ENCODE measurements at places on chromosomes 2 and 18.
A peak's percentile ranks its signal among the peaks of the same experiment; 100 is the strongest.

DNA sequence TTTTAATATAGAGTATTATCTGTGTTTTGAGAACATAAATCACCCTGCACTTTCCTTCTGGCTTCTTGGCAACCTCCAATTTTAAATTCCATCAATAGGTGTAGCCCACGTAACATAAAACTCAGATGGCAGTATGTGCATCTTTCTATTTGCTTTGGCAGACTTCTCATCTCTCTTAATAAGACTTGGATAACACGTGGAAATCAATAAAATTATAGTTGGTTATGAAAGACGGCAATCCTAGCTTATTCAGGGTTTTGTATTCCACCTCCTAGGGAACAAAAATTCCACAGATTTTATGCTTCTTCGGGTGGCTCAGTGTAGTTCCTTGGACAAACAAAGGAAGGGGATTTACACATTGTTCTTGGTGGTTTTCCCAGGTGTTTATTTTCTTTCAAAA is 299.3 kb downstream of the RND3 start:
- DNase-seq: peak; percentile 43

- peak; percentile 35 for DNase-seq
These were observed 158.9 kb downstream of the NEB start for GRCh38 chr2:151575338-151575737.

GRCh38 chr2:155825876-155826275 is 506.6 kb downstream of the NR4A2 start:
- DNase-seq: no peak

- no peak for DNase-seq
These were observed 710 bp downstream of the DUSP19 start for GRCh38 chr2:183079139-183079775.

GRCh38 chr18:44823782-44824181 is 143.1 kb downstream of the SETBP1 start:
- peak; percentile 25 for DNase-seq

GRCh38 chr18:79951545-79952455 is at the start of gene SLC66A2:
TSS of gene SLC66A2 (minus strand) at chr18:79951653. CDS start at chr18:79950926, 727 bp downstream.
- DNase-seq: peak; percentile 41

GRCh38 chr2:134362740-134363139 is 108.9 kb downstream of the MGAT5 start:
- DNase-seq: no peak

DNA sequence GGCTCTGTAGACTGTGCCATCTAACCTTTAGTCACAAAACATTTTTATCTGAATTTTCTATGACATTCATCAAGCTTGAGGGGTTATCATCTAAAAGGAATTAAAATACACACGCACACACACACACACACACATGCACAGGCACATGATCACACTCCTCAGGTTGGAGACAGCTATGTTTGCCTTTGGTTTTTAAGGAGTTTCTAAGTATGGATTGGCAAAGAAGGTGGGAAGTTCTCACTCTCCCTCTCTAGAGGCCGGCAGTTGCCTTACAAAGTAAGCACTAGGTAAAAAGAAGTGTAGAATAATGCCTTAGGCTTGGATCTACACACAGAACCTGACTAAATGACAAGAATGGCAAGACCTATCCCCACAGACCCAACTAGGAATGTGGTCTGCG is 437.1 kb downstream of the ZEB2 start:
- DNase-seq: no peak

DNA sequence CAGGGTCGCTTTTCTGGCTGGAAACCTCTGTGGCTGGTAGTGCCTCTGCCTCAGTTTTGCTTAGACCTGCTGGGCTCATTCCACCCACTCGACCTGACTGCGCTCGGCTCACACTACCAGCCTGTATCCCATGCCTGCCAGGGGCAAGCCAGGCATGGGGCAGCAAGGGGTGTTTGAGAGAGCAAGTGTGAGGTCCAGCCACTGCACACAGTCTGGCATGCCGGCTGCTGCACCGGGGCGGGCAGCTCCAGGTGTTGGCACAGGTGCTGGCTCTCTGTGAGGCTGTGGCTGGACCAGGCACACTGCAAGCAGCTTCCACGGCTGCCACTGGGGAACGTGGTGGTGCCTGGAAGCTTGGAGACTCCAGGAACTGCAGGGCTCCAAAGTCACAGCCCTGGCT is 90.9 kb downstream of the ATAD2B start:
- DNase-seq: no peak
